CD8-positive, alpha-beta memory T cell (primary cell): ENCODE measurements at places on chromosomes 3 and 15. TPM values are rescaled to one million over a fixed set of nuclear protein-coding genes. Genes with fewer than 3 reads are reported as not detected.

DNA sequence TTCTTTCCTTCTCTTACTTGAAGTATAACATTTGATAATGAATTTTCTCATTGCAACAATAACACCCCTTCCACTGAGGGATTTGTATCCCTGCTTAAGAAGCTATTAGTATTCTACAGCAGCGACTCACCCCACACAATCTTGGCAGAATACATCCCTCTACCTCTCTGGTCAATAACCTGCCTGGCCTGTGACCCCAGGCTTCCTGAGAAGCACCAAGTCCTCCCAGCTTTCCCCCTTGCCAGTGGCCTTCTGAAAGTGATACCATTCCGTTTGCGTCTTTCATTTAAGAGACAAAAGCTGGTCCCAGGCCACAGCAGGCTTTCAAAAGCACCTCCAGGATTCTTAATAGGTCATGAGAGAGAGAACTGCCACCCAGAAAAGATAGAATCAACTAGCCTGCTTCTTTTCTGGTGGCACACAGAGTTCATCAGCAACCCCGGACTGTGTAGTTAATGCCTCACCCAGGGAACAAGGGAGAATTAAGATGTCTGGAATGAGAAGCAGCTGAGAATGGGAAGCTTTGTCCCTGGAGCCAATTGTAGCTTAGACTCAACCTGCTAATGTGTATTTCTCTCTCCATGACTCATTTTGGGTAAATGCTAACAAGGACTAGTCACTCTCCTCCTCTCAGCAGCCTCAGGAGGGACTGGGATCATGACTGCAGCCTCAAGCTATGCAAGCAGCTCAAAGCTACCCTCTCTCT lies 101.0 kb upstream of the CPNE4 start:
- no peaks in the 10 kb centered on the region for H3K4me1 ChIP-seq
- no peaks in the 10 kb centered on the region for H3K36me3 ChIP-seq
- no peak overlapping the region for H3K27ac ChIP-seq
- no peak overlapping the region for H3K4me3 ChIP-seq
- no peak for DNase-seq
- H3K27me3 ChIP-seq, result no peaks in the 10 kb centered on the region

DNA sequence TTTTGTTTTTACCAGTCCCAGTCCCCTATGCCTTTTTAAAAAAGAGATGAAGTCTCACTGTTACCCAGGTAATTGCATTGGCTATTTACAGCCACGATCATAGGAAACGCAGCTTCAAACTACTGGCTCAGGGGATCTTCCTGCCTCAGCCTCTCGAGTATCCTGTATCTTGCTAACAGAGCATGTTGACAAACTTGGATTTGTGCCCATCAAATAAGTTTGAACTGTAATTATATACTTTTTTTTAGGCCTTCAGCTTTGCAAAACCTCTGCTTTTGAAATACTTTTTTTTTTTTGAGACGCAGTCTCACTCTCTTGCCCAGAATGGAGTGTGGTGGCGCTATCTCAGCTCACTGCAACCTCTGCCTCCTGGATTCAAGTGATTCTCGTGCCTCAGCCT lies 3.0 kb upstream of the EDEM1 start:
- H3K27me3 ChIP-seq, result no peaks in the 10 kb centered on the region
- no peak overlapping the region for H3K4me3 ChIP-seq
- peaks cover 4% of the 10 kb centered on the region for H3K4me1 ChIP-seq
- DNase-seq, result no peak
- H3K27ac ChIP-seq, result no peak overlapping the region

LTF gene
- total RNA-seq, result not detected

VPS18 gene
- 17.8 TPM for total RNA-seq

ZWILCH gene
- total RNA-seq, result 43.8 TPM

ECE2 gene
- not detected for total RNA-seq

DNA sequence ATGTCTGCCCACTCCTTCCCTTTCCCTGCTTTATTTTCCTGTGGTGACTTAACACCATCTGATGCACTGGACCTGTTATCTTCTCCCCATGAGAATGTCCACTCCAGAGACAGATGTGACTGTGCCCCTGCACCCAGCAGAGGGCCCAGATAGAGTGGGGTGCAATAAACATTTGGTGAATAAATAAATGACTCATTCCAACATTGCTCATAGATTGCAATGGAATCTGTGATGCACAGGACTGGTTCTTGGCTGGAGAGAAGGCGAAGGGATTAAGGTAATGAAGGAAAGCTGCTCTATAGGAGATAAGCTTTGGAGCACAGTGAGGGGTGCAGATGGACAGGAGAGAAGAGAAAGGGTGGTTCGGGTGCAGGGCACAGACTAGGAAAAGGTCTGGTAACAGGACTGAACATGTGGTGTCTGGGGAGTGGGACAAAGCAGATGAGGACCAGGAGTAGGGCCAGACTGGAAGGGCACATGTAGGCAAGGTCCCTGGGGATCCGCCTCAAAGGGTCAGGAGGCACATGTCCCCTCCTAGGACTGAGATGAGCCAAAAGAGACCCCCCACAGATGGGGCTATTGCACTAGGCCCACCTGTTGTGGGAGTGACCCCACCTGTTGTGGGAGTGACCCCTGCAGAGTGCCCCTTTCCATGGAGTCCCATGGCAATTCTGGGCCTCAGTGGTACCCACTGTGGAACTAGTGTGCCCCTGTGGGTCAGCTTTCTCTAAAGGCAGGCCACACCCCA lies 17.5 kb upstream of the POC1A start:
- no peaks in the 10 kb centered on the region for H3K36me3 ChIP-seq
- no peak overlapping the region for H3K27ac ChIP-seq
- H3K27me3 ChIP-seq, result no peaks in the 10 kb centered on the region
- H3K4me1 ChIP-seq, result no peaks in the 10 kb centered on the region
- no peak overlapping the region for H3K4me3 ChIP-seq

GRCh38 chr3:122469659-122470058 lies 45.1 kb downstream of the KPNA1 start:
- H3K4me1 ChIP-seq, result peaks cover 33% of the 10 kb centered on the region
- DNase-seq, result no peak
- H3K27ac ChIP-seq, result no peak overlapping the region
- H3K27me3 ChIP-seq, result no peaks in the 10 kb centered on the region
- no peak overlapping the region for H3K4me3 ChIP-seq

IGDCC3 gene
- total RNA-seq, result not detected

ROPN1 gene
- total RNA-seq, result not detected

DNA sequence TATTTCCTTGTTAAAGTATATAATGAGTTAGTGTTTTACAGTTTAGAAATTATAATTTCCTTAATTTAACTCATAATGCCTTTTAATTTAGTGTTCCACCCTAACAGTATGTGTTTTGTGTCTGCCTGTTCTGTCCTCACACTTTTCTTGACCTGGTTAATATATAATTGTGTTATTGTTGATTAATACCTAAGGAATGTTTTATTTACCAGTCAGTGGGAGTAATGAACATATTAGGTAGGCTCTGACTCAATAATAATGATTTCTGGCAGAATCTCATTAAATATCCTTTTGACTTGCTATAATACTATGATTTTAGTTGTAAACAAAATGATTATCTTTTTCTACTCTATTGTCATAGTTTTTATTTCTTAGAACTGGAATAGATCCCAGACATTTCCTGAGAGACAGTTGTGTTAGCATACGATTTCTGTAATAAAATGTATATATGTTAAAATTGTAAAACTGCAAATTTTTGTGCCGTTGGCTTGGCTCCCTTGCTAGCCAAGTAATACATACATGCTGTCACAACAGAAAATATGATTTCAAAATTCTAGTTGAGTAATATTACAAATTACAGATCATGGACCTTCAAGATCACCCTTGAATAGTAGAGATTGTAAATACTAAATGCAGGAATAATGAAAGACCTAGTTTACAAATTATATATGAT lies 51.9 kb downstream of the RASA2 start:
- H3K36me3 ChIP-seq, result peaks cover 19% of the 10 kb centered on the region
- H3K27ac ChIP-seq, result no peak overlapping the region
- peaks cover 23% of the 10 kb centered on the region for H3K4me1 ChIP-seq
- H3K4me3 ChIP-seq, result no peak overlapping the region
- H3K27me3 ChIP-seq, result no peaks in the 10 kb centered on the region

PPARG gene
- 0.66 TPM for total RNA-seq

- H3K27ac ChIP-seq, result no peak overlapping the region
- no peaks in the 10 kb centered on the region for H3K27me3 ChIP-seq
- peak; percentile 54 for DNase-seq
- H3K4me3 ChIP-seq, result peak overlapping the region; percentile 45
Observed at GRCh38 chr3:11624161-11624560, 19.6 kb downstream of the VGLL4 start.

- H3K27me3 ChIP-seq, result no peaks in the 10 kb centered on the region
- no peak for DNase-seq
- peaks cover 8% of the 10 kb centered on the region for H3K4me1 ChIP-seq
- H3K4me3 ChIP-seq, result no peak overlapping the region
Observed at GRCh38 chr15:67731112-67731721, 94.1 kb upstream of the SKOR1 start.

- no peaks in the 10 kb centered on the region for H3K4me1 ChIP-seq
- no peaks in the 10 kb centered on the region for H3K36me3 ChIP-seq
- no peak overlapping the region for H3K27ac ChIP-seq
- no peaks in the 10 kb centered on the region for H3K27me3 ChIP-seq
- DNase-seq, result no peak
- H3K4me3 ChIP-seq, result no peak overlapping the region
Observed at GRCh38 chr3:118267588-118267987, 767.1 kb downstream of the IGSF11 start.

SHF gene
- total RNA-seq, result 29.5 TPM

GRCh38 chr15:26049900-26050657 lies 187.0 kb upstream of the ATP10A start:
- no peak overlapping the region for H3K4me3 ChIP-seq
- no peaks in the 10 kb centered on the region for H3K36me3 ChIP-seq
- no peaks in the 10 kb centered on the region for H3K4me1 ChIP-seq
- H3K27ac ChIP-seq, result no peak overlapping the region
- no peaks in the 10 kb centered on the region for H3K27me3 ChIP-seq
- DNase-seq, result no peak

DNA sequence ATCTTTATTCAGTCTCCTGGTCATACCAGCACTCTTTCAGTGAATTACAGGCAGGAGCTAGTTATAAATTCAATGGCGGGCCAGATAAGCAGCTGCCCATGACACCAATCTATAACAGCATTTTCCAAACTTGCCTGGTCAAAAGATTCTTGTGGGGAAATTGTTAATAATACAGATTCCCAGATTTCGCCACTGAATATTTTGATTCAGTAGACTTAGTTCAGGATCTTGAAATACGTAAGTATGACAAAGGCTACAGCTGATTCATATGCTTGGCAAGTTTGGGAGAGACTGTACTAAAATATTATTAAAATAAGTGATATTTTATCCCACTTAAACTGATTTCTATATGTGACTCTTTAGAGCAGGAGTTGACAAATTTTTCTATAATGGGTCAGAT lies 119.3 kb downstream of the TMCO5A start:
- H3K4me1 ChIP-seq, result no peaks in the 10 kb centered on the region
- no peak overlapping the region for H3K4me3 ChIP-seq
- DNase-seq, result no peak
- peaks cover 4% of the 10 kb centered on the region for H3K27me3 ChIP-seq
- no peaks in the 10 kb centered on the region for H3K36me3 ChIP-seq
- no peak overlapping the region for H3K27ac ChIP-seq

GRCh38 chr15:39960411-39960810 lies 26.5 kb downstream of the EIF2AK4 start:
- H3K4me1 ChIP-seq, result no peaks in the 10 kb centered on the region
- H3K27me3 ChIP-seq, result no peaks in the 10 kb centered on the region
- no peak overlapping the region for H3K27ac ChIP-seq
- no peak overlapping the region for H3K4me3 ChIP-seq
- peaks cover 15% of the 10 kb centered on the region for H3K36me3 ChIP-seq

DNA sequence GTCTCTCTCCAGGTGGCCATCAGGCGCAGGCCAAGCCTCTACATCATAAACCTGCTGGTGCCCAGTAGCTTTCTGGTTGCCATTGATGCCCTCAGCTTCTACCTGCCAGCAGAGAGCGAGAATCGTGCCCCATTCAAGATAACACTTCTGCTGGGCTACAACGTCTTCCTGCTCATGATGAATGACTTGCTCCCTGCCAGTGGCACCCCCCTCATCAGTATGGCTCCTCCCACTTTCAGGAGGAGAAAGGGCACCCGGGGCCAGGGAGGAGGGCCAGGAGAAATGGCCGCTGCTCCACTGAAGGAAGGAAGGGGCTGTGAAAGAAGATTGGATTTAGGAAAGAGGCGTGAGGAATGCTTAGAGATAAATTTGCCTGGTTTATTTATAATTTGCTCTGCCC lies 6.6 kb downstream of the HTR3C start:
- no peaks in the 10 kb centered on the region for H3K36me3 ChIP-seq
- H3K27ac ChIP-seq, result no peak overlapping the region
- no peak overlapping the region for H3K4me3 ChIP-seq
- no peaks in the 10 kb centered on the region for H3K27me3 ChIP-seq
- DNase-seq, result no peak
- no peaks in the 10 kb centered on the region for H3K4me1 ChIP-seq

CCDC191 gene
- 1.4 TPM for total RNA-seq

DNA sequence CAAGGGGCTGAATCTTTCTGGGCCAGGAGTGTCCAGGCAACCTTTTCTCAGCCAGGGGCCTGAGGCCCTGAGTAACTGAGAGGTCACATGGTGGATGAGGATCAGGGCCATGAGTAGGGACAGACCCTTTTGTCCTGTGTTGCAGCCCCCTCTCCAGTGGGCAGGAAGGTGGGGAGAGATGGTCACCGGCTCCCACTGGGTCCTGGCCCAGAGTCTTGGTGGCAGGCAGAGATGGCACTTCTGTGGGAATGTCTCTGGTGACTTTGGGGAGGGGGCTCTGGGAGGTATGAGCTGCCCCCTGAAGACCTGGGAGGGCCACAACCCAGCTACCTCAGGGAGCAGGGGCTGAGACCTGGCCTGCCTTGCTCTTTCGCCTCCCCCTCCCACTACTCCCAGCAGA lies 6.8 kb downstream of the ESYT3 start:
- H3K4me1 ChIP-seq, result no peaks in the 10 kb centered on the region
- H3K27ac ChIP-seq, result no peak overlapping the region
- no peaks in the 10 kb centered on the region for H3K27me3 ChIP-seq
- no peaks in the 10 kb centered on the region for H3K36me3 ChIP-seq

DNA sequence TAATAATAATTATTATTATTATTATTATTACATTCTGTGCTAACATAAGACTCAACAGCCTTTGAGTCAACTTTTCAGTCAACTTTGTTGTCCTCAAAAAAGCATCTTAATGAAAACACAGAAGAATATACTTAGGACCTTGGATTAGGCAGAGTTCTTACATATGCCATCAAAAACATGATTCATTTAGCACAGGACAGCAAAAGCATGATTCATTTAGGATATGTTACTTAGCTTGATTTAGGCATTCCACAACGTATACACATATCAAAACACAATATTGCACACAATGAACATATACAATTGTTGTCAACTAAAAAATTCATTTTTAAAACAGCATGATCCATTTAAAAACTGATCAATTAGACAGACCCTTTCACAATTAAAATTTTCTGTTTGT lies 213.0 kb downstream of the FMN1 start:
- no peaks in the 10 kb centered on the region for H3K36me3 ChIP-seq
- no peaks in the 10 kb centered on the region for H3K4me1 ChIP-seq
- no peak for DNase-seq
